ENCODE measurements at places on chromosomes 6 and 20.
A peak's percentile ranks its signal among the peaks of the same experiment; 100 is the strongest.

GRCh38 chr20:38880952-38881735 lies 45.1 kb upstream of the FAM83D start:
- no peak for DNase-seq

- no peak for DNase-seq
Measured at GRCh38 chr6:112033791-112034615, 19.9 kb upstream of the CCN6 start.

DNA sequence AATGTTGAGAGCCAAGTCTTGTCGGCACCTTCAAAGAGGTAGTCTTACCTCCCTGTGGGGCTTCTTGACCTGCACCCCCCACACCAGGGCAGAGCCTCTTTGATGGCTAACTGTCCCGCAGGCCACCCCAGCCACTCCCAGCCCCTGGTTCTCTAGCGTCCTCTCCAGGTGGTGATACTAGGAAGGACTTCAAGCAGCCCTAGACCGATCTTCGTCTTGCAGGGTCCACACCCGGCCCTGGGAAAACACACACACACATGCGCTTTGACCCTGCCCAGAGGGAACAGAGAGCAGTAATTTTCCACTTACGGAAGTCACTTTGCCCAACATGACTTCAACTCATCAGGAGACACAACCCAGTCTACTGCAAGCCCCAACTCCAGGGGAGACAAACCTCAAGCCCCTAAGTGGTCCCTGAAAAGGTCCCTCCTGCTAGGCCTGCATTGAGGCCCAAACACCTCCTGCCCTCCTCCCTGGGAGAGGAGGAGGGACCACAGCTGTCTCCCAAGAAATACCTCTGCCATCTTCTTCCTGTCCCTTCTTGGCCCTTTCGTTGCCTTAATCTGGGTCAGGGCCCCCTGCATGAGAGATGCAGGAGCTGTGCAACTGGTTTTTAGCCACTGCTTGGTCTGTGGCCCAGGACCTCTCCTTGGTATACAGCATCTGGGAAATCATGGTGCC lies 2.9 kb upstream of the BPIFB1 start:
- DNase-seq: no peak

GRCh38 chr6:42010185-42010891 lies 40.0 kb upstream of the TAF8 start:
- DNase-seq: no peak

DNA sequence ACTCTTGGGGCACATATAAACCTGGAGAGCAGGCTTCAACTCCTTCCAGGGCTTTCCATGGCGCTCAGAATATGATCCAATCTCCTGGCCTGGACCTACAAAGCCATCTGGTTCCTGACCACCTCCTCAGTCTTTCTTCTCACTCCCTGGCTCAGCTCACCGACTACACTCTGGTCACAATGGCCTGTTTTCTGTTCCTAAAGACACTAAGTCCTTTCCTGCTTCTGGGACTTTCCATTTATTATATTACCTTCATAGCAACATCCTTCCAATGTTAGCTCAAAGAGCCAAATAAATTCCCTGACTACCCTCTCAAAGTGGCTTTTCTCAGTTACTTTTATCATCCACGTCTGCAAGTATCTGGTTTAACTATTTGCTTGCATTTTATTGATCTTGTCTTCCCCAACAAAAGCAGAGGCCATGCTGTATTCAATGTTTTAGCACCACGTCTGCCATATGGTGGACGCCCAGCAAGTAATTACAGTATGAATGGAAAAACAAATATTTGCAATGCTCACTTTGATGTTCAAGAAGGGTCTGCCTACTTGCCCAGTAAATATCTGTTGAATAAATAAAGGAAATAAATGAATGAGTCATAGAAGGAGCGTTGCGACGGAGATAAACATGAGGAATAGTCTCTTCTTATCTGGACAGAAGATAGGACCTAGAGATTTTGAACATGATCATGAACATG lies 328.4 kb downstream of the ESR1 start:
- DNase-seq: no peak

DNA sequence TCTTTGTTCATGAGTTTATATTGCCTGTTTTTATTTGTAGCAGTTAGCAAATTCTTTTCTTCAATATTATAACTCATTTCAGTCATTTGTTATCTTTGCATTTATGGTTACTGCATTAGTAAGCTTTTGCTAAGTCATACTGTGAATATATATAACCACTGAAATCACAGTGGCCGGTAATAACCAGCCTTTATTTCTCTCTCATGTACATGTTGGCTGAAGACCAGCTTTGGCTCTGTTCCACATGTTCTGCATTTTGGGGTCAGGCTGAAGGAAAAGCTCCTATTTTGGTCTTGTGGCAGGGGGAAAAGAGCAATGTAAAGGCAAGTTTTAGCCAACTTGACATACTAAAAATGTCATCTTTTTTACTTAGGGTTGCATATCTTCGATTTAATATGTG lies 276.3 kb downstream of the BCKDHB start:
- DNase-seq: no peak

DNA sequence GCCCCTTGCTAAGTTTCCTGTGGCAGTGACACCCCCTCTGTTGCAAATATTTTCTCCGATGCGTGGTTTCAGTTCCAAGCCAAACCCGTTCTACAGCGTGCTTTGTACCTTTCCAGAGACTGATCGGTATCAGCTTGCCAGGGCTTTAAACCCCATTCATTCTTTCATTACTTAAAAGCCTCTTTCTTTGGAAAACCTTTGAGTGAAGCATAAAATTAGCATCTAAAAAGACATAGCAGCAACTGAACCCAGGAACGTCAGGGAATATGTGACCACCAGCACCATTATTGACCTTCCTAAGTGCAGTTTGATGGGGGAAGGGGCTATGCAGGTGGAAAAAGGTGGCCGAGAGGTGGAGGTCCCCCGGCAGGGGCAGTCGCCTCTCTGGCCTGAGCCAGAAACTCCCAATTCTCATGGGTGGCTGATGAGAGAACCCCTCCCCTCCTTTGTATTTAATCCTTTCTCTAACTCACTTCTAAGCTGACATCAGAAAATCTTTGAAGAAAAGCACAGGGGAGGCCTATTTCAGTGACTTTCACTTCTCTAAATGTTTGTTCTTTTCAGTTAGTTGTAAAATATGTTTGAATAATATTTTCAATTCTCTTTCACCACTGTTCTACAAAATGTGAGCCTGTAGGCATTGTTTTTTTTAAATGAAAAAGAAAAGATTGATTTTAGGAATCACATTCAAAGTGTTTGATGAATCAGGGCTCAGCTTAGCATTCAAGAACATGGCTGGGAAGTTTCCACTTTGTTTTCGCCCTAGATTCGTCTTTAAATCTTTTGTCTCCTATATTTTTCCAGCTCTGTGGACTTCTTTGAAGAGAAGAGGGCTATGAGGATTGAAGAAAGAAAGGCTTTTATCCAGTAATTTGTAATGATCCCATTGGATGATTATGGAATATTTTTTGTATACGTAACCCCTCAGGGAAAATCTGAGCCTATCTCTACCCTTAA lies 89.2 kb downstream of the RSPH3 start:
- DNase-seq: no peak

DNA sequence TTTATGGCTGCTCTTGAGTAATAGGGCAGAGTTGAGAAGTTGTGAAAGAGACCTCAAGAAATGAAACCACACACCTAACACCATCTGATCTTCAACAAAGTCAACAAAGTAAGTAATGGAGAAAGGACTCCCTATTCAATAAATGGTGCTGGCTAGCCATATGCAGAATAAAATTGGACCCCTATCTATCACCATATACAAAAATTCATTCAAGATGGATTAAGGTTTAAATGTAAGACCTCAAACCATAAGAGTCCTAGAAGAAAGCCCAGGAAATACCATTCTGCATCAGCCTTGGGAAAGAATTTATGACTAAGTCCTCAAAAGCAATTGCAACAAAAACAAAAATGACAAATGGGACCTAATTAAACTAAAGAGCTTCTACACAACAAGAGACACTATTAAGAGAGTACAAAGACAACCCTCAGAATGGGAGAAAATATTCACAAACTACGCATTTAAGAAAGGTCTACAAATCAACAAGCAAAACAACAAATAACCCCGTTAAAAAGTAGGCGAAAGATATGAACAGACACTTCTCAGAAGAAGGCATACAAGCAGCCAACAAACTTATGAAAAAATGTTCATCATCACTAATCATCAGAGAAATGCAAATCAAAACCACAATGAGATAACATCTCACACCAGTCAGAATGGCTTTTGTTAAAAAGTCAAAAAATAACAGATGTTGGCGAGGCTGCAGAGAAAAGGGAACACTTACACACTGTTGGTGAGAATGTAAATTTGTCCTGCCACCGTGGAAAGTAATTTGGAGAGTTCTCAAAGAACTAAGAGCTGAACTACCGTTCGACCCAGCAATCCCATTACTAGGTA lies 4.0 kb downstream of the MAP3K5 start:
- no peak for DNase-seq

- DNase-seq: no peak
Measured at GRCh38 chr6:12973386-12973785, 256.8 kb downstream of the PHACTR1 start.

DNA sequence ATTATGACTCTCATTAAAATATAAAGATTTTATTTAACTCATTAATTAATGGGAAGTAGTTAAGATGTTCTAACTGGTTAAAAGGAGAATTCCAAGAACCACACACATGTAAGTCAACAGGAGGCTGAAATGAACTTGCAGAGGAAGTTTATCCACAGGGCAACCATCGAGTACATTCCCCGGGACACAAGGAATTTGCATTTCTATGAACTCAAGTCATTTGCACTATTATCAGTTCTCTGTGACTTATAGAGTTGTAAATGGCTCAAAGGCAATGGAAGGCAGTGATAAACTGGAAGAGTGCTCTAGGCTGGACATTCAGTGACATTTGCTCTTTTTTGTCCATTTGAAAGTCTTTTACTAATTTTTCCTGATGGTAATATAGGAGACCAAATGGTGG lies 97.4 kb downstream of the SNX5 start:
- no peak for DNase-seq

GRCh38 chr20:57259938-57260921 lies 6.2 kb downstream of the BMP7 start:
- DNase-seq: no peak

- DNase-seq: no peak
Measured at GRCh38 chr6:14126191-14126590, 8.6 kb downstream of the CD83 start.

GRCh38 chr20:19626896-19627295 lies 131.2 kb upstream of the RIN2 start:
- no peak for DNase-seq

DNA sequence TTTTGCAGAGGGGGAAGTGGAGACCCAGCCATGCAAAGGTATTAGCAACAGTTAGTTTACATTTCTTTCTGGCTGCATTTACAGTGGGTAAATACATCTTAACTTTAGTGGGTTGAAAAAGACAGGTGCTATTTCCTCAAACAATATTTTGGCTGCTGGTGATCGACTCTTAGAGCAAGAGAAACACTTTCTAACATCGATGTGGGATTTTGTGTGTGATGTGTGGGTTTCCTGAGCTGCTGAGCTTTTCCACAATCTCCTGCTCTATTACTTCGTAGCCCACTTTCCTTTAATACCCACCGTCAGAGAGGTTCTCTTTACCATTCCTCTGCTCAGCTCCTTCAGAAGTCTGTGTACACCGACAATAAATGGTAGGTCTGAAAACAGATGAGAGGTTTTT lies 339.0 kb downstream of the NRN1 start:
- DNase-seq: no peak

DNA sequence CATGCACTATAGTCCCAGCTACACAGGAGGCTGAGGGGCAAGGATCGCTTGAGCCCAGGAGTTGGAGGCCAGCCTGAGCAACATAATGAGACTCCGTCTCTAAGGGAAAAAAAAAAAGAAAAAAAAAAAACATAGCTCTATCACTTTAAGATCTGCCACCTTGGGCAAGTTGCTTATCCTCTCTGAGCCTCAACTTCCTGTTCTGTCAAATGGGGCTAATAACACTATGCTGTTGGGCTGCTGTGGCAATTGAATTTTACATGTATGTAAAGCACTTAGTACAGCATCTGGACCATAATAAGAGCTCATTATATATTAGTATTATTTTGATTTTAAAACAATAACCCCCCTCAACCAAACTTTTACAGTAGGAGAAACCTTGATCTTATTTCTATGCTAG lies 141.5 kb downstream of the ATXN1 start:
- no peak for DNase-seq

- DNase-seq: no peak
Measured at GRCh38 chr6:158868122-158868480, 48.9 kb upstream of the EZR start.

GRCh38 chr6:28212510-28213212 lies 12.4 kb upstream of the ZSCAN9 start:
- peak; percentile 34 for DNase-seq

DNA sequence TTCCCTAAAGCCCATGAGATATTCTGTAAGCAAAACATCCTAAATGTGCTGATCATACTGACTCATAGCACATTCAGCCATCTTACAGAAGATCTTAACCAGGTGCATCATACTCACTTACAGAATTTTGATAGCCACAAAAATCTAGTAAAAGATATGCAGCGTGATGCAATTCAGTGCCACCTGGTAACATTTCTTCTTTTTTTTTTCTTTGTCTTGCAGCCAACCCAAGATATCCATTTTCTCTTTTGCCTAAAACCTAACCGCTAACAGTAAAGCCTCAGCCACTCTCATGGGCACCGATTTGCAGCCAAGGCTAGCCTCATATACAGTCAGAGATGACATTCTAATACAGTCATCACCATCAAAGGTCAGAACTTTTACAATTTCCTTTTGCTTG lies 293.3 kb downstream of the HACE1 start:
- no peak for DNase-seq

- DNase-seq: no peak
Measured at GRCh38 chr20:42986143-42986773, 203.4 kb downstream of the PTPRT start.

- DNase-seq: no peak
Measured at GRCh38 chr20:41655962-41656618, 37.9 kb upstream of the CHD6 start.

- DNase-seq: no peak
Measured at GRCh38 chr6:140001821-140002341, 627.4 kb upstream of the CITED2 start.

DNA sequence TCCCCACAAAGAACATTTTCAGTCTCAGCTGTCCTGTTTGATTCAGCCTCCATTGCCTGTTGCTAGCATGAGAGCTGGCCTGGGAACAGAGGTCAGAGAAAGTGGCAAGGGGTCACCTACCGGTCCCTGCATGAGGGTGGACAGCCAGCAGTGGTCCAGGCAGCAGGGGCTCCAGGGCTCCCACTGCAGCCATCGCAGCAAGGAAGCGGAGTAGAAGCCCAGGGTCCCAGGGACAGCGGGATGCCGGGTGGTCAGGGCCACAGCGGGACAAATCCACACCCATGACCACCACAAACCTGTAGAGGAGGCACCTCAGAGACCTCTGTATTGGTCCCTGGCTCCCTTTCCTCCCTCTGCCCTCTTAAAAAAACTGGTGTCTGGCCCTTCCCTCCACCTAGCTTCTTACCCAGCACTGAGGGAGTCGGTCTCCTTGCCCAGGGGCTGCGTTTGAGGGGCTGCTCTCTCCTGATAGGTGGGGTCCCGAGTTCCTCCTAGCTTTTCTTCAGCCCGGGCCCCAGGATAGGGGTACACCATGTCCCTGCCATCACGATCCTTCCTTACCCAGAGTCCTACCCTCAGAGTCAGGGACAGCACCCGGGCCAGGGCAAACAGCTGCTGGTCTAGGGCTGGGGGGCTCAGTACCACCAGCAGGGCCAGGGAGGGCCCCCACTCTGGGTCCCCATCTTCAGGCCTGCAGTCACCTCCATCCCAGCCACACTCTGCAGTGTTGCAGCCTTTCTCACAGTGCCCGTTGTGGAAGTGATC lies 8.4 kb upstream of the GPSM3 start:
- no peak for DNase-seq

- DNase-seq: no peak
Measured at GRCh38 chr6:144075187-144075586, 20.2 kb downstream of the SF3B5 start.

Data from activated T-helper 2 cell treated with anti-CD3 and anti-CD28 coated beads, Interferon-gamma antibody, Interleukin-2, Interleukin-4, amounts not matched to agents 10 μg/mL and 5 μg/mL and 100 μg/mL, durations not matched to agents 14 hours and 24 hours and 36 hours (primary cell).